ENCODE measurements at places on chromosomes 4 and X.
A peak's percentile ranks its signal among the peaks of the same experiment; 100 is the strongest.

GRCh38 chr4:7034262-7035081 lies 8.7 kb upstream of the TADA2B start:
- peak; percentile 79 for DNase-seq

DNA sequence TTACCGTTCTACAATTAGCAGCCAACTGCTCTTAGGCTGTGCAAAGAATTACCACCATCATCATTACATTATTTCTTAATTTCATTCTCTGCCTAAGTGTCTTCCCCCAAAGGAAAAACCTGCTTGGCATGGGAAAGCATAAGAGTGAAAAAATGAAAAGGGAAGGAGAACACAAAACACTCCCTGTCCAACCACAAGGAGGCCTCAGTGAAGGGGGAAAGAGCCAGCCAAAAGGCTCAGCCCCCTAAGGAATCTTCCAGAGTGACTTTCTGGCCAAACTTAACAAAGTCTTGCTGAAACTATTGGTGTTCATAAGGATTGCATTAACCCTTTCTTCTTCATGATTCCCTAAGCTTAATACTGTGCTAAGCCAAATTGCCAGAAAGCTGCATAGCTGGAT lies 287.4 kb downstream of the SMARCA1 start:
- no peak for DNase-seq

DNA sequence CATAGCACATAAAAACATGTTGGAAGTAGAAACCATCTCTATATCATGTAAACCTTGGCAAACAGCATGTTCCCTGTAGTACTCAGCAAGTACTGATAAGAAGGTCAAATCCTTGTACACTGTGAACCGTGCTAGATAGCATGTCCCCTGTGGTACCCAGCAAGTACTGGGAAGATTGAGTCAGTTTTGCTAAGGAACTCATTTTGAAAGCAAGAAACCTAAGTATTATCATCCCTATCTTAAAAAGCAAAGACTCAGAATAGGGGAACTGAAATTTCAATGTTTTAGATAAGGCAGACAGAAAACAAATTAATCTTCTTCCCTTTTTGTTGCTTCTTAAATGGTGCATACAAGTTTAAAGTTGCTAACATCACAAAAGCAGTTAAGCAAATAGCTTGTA lies 180.2 kb downstream of the RBM46 start:
- DNase-seq = no peak

- no peak for DNase-seq
These were observed 39.2 kb downstream of the USP11 start for GRCh38 chrX:47272013-47272408.

GRCh38 chrX:36978886-36979285 lies 29.3 kb upstream of the FAM47C start:
- peak; percentile 82 for DNase-seq

DNA sequence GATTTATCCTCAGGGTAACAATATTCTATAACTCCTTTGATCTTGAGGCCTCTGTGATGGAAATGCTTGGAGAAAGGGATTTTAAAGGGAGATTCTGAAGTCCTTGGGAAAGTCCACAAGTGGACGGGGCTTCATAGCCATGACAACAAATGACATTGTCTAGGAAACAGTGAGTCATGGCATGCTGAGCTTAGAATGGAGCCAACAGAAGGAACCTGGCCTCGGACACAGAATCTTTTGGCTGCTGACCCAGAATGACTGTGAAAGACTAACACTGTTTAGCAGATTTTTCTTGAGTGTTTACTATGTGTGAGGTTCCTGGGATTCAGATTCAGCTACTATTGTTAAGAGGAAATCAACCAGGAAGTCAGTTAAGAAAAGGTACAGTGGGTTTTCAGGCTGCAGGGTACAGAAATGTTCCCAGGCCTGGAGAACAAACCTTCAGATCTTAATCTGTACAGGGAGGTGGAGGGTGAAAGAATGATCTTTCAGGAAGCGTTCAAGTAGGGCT lies 18.1 kb upstream of the CXCL2 start:
- DNase-seq = peak; percentile 97

GRCh38 chr4:14182148-14182547 lies 554.6 kb upstream of the BOD1L1 start:
- DNase-seq = no peak

GRCh38 chr4:177968817-177969442 lies 526.7 kb upstream of the AGA start:
- no peak for DNase-seq

- no peak for DNase-seq
These were observed 6.8 kb upstream of the DUSP9 start for GRCh38 chrX:153640045-153640686.

GRCh38 chrX:101408532-101408841 lies 465 bp downstream of the HNRNPH2 start:
- no peak for DNase-seq

DNA sequence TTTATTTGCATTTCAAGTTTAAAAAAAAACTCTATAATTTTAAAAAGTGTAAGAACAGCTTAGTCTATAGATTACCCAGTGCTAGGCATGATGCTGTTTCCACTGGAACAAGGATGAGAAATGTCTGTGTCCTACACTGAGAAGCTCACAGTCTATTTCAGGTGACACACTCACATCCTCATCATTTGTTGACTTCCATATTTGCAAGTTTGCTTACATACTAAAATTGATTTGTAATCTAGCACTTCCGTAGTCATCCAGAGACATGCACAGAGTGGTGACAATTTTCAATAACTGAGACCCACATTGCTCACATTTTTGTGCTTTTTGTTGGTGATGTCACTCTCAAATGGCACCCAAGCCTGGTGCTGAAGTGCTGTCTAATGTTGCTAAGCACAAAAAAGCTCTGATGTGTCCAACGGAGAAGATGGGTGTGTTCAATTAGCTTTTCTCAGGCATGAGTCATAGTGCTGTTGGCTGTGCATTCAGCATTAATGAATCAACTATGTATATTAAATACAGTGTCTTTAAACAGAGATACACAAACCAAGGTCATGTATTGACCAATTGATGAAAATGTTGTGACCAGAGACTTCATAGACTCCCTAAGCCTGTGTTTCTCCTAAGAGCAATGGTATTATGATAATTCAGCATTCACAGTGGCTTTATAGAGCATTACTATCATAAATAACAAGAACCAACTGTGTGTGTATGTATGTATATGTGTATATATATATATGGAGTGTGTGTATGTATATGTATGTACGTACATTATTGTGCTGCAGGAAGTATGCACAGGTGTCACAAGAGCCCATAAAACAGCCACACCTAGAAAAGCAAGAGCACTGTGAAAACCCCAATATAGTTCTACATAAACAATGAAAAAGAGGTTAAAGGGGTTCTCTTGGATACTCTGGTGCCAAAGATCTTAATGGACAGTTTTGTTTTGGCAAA lies 31.2 kb upstream of the VCX3B start:
- peak; percentile 2 for DNase-seq

DNA sequence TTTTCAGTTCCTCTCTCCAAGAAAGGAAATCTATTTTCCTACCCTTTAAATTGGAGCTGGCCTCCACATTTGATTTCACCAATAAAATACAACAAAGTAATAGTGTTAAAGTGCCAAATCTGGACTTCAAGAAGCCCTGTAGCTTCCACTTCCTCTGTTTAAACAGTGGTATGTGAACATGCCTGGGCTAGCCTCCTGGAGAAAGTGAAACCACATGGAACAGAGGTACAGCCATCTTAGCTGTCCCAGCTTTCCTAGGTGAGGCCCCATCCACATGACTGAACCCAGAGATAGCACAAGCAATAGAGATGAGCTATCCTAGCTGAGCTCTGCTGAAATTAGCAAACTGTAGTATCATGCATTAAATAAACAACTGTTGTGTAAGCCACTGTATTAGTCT lies 131.8 kb upstream of the VCX start:
- peak; percentile 17 for DNase-seq

DNA sequence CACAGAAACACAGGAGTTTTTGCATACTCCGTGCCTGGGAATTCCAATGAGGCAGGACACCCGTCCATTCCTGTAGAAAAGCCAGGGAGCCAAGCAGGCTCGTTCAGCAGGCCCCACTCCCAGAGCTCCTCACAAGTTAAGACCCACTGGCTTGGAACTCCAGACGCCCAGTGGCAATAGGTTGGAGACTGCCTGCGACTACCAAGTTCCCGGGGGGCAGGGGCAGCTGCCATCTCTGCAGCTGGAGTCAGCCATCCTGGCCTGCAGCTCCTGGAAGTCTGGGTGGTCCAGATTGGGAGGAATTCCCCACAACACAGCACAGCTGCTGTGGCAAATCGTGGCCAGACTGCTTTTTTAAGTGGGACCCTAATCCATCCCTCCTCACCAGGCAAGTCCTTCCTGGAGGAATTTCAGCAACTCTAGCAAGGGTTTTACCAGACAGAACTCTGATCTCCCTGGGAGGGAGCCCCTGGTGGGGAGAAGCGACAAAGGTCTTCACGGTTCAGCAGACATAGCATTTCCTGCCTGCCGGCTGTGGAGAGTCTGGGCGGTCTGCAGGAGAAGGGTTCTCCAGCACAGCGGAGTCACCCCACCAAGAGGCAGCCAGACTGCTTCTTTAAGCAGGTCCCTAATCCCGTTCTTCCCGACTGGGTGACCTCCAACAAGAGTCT lies 231.9 kb downstream of the STPG2 start:
- peak; percentile 78 for DNase-seq

GRCh38 chr4:73676861-73677323 lies 56.7 kb upstream of the RASSF6 start:
- DNase-seq = peak; percentile 98

GRCh38 chr4:3784454-3785291 lies 18.5 kb downstream of the ADRA2C start:
- DNase-seq = no peak

GRCh38 chrX:108537005-108537404 lies 97.4 kb downstream of the COL4A5 start:
- peak; percentile 47 for DNase-seq

- DNase-seq = peak; percentile 62
These were observed 28.1 kb downstream of the SMIM43 start for GRCh38 chr4:121736735-121737351.

DNA sequence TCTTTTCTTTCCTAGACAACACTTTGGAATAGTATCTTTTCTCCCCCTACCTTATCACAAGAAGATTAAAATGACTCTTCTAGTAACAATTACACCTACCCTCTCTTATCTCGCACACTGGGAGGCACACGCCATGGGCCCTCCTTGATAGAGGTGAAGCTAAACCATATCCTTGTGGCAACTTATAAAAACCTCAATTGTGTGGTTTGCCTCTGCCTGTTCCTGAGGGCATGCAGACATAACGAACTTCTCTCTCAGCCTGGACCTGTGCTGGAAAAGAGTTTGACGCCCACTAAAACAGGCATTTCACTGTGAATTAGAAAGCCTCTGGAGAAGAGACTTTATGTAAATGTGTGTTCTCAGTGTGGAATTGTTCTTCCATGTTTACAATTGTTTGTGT lies 141.2 kb downstream of the NDST3 start:
- DNase-seq = no peak

GRCh38 chrX:103666202-103667107 lies 20.0 kb downstream of the MORF4L2 start:
- peak; percentile 50 for DNase-seq

GRCh38 chrX:39753293-39753996 lies 344.3 kb downstream of the BCOR start:
- DNase-seq = peak; percentile 83

DNA sequence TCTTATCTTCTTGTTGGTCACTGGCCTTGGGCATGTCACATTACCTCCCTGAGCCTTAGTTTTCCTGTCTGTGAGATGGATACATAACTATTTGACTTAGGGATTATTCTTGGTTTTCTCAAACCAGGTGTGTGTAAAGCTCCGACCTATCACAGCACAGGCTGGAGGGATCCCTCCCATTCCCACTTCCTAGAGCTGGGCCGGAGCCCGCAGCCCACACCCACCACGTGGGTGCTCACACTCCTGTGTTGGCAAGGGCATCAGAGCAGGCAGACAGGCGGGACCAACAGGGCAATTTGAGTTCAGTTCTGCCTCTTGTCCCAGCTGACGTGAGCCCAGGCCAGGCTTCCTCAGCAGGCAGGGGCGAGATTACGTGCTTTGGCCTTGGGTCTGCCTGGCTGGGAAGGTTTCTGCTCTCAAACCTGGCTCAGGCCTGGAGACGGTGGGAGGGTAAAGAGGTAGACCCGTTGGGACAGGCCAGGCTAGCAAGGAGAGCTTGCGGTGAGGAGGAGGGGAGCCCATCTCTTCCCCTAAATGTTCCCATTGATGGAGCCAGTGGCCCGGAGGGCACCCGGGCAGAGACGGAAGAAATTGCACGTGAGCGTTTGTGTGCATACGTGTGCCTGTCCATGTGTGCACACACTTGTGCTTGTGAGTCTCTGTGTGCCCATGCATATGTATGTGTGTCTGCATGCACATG lies 734 bp upstream of the SH3TC1 start:
- DNase-seq = peak; percentile 37

- DNase-seq = no peak
These were observed 44.2 kb upstream of the ADAM29 start for GRCh38 chr4:174873931-174874330.

GRCh38 chr4:22574424-22574823 lies 58.6 kb upstream of the ADGRA3 start:
- DNase-seq = no peak

DNA sequence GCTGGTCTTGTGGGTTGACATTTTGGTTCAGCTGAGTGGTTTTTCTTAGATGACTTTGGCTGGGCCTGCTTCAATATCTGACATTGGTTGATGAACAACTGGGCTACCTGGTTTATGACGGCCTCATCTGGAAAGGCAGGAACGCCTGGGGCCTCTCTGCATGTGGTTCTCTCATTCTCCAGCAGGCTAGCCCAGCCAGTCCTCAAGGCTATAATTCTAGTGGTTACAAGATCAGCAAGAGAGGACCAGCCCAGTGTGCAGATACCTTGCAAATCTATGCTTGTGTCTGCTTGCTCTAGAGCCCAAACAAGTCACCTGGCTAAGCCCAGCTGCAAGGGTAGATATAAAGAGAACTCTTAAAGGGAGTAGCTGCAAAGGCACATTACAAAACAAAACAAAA lies 214.2 kb upstream of the PUDP start:
- no peak for DNase-seq

DNA sequence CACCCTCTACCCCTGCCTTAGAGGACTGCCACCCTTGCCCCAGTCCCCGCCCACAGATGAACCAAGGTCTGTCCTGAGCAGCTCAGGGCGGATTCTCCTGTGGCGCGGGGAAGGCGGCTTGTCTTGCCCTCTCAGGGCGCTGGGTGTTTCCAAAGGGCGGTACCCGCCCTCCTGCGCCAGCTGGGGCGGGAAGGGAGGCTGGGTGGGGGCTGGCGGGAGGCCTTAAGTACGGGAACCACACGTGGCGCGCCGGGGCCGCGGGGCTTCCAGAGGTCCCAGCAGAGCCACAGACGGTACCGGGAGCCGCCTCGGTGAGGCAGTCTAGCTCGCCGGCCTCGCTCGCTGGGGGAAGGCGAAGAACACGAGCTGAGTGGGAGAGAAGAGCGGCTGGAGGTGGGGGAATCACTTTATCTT lies 361.1 kb downstream of the MID1IP1 start:
- no peak for DNase-seq

- DNase-seq = no peak
These were observed 106.1 kb downstream of the RASL11B start for GRCh38 chr4:52968241-52968640.

DNA sequence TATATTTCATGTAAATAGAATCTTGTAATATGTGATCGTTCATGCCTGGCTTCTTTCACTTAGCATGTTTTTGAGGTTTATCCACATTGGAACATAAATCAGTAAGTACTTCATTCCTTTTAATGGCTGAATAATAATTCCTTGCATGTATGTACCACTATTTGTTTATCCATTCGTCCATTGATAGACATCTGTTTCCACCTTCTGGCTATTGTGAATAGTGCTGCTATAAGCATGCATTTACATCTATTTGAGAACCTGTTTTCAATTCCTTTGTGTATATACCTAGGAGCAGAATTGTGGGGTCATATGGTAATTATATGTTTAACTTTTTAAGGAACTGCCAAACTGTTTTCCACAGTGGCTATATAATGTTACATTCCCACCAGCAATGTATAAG lies 356.7 kb upstream of the DIPK2B start:
- DNase-seq = peak; percentile 2

- DNase-seq = peak; percentile 61
These were observed 371.2 kb downstream of the AFF2 start for GRCh38 chrX:148871422-148872160.
